Peyer's patch (tissue), 4 donors: ENCODE measurements at places on chromosomes 13 and 19. TPM values are rescaled to one million over a fixed set of nuclear protein-coding genes. Genes with fewer than 3 reads are reported as not detected.

Gene CCDC122
- total RNA-seq, result 5.4 TPM

Gene CEACAM21
- total RNA-seq, result 9.9 TPM

Gene PEAK3
- 1.2 TPM for total RNA-seq

Gene BORCS8
- 23.9 TPM for total RNA-seq

Gene THSD8
- total RNA-seq, result not detected

Gene CTXN1
- total RNA-seq, result 2.5 TPM

Gene LILRB2
- total RNA-seq, result 0.53 TPM

GRCh38 chr19:37251308-37252229 is 33.6 kb downstream of the ZNF383 start:
- peak; percentile 65 for DNase-seq

DNA sequence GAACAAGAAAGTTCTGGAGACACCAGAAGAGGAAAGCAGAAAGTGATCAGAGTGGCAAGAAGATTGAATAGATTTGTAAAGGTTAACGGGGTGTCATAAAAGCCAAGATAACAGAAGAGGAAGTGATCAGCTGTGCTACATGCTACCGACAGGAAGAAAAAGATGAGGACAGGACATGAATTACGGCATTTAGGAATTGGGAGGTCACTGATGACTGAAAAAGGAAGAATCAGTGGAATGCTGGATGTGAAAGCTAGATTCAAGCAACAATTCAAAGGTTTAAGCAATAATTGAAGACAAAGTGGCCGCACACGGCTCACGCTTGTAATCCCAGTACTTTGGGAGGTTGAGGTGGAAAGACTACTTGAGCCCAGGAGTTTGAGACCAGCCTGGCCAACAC is 15.1 kb downstream of the ZNF160 start:
- DNase-seq, result no peak

DNA sequence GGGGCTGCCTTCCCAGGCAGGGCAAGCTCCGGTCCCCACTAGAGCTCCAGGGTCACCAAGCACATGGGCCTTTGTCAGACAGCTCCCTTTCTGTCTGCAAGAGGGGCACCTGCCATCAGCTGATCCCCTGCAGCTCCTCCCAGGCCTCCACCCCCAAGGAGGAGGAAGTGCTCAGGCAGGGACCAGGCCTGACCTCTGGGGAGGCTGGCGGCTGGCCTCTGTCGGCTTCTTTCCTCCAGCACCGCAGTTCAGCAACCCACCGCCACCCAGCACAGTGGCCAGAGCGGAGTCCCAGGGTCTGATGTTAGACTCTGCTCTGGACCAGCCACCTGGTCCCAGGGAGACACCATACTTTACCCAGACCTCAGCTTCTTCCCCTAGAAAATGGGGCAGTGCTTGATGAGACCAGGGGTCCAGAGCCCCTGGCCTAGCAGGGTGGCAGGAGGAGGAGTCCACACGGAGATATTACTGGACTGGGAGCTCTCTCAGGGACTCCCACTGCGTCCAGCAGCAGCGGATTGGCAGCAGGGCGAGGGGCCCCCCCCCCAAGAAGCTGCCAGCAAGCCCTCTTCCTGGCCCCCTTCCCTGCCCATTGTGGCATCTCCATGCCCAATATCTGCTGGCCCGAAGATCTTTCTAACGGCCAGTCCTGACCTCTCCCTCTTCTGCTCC is 24.1 kb downstream of the NKPD1 start:
- DNase-seq, result no peak

GRCh38 chr13:94967183-94968039 is 255.1 kb upstream of the SOX21 start:
- peak; percentile 49 for DNase-seq

- no peak for DNase-seq
Measured at GRCh38 chr13:33178209-33178840, 107.2 kb downstream of the STARD13 start.

DNA sequence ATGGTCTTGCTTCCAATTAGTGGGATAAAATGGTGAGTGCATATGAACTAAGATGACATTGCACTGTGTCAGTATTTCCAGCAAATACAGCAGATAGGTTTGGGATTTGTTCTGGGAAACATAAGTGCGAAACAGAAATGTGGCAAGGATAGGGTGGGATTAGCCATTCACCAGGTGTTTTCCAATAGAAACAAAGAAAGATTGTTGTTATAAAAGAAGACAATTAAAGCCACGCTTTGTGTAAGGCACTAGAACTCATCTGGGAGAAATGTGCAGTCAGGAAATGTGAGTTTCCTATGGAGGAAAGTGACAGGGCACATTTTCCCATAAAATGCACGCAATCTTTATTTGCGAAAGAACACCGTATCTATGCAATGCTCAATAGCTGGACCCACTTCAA is 1547.8 kb downstream of the EFNB2 start:
- DNase-seq, result no peak
